ENCODE measurements at places on chromosomes 2 and 18.
A peak's percentile ranks its signal among the peaks of the same experiment; 100 is the strongest.

- DNase-seq: no peak
These were observed 176.2 kb downstream of the CALCRL start for GRCh38 chr2:187271825-187272224.

GRCh38 chr18:37920865-37921264 is 355.3 kb upstream of the CELF4 start:
- no peak for DNase-seq

DNA sequence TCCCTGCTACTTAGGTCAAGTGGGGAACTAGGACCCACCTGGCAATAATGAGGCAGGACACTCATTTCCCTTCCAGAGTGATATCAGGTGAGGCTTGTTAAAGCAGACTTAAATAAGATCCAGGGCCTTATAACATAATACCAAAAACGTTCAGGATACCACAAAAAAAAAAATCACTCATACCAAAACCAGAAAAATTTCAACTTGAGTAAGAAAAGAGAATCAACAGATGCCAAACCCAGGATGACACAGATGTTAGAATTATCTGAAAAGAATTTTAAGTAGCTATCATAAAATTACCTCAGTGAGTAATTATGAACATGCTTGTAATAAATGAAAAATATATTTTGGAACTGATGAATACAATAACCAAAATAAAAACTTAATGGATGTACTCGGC is 255.6 kb upstream of the OSR1 start:
- DNase-seq: no peak

GRCh38 chr2:214311931-214312749 is 98.7 kb upstream of the VWC2L start:
- no peak for DNase-seq

DNA sequence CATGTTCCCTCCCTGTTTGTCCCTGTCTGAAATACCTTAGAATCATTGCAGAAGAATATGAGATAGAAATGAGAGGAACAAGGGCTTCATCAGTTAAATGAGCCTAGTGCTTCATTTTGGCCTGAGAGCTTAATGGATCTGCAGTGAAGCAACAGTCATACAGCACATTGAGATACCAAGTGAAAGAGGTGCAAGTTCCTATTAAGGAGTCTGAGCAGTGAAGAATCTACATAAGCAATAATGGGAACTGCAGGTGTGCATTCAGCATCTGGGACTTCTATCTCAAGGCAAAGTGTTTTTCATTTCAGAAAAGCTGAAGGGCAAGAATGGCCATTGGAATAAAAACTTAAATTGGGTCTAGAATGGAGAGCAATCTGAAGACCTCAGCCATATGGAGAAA is 323.2 kb upstream of the SLC39A10 start:
- no peak for DNase-seq

GRCh38 chr2:98601532-98602132 is 6.7 kb downstream of the COA5 start:
- no peak for DNase-seq

- peak; percentile 51 for DNase-seq
These were observed 794 bp upstream of the CHCHD5 start for GRCh38 chr2:112583497-112584133.

GRCh38 chr2:232329716-232330067 is 48.9 kb upstream of the ALPP start:
- DNase-seq: no peak

GRCh38 chr2:59968441-59968840 is 585.0 kb downstream of the BCL11A start:
- DNase-seq: no peak

- no peak for DNase-seq
These were observed 29.7 kb downstream of the C2orf42 start for GRCh38 chr2:70161069-70161534.

DNA sequence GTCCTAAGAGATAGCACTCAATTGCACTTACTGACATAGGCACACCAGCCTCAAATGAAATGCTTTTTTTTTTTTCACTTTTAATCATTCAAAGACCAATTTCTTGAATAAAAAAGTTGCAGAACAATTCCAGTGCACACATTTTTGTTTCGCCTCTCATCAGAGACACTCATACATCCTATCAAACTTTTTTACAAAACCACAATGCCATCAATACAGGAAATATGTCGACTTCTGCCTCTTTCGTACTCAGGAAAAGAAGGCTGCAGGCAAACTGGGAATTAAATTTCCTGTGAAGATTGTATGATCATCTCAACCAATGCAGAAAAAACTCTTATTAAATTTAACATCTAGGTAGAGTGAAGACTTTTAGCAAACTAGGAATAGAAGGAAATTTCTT is 112.4 kb downstream of the DNER start:
- no peak for DNase-seq

DNA sequence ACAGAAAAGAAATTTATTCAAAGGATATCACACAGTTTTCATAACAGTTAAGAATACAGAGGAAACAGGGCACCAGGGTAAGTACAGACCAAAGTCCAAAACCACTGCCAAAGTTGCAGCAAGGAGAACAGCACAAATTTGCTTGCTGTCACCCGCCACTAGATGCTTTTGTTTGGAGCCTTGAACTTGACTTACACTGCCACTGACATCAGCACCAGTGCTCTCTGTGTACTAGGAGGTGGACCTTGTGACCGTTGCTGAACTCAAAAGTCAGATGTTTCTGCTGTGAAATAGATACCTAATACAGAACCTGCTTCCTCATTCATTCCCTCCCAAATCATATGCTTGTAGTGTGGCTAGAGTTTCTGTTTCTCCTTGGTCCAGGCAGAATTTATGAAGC is 578.3 kb upstream of the TMEFF2 start:
- DNase-seq: no peak

- DNase-seq: peak; percentile 29
These were observed 42.5 kb downstream of the CPO start for GRCh38 chr2:206981739-206982340.

DNA sequence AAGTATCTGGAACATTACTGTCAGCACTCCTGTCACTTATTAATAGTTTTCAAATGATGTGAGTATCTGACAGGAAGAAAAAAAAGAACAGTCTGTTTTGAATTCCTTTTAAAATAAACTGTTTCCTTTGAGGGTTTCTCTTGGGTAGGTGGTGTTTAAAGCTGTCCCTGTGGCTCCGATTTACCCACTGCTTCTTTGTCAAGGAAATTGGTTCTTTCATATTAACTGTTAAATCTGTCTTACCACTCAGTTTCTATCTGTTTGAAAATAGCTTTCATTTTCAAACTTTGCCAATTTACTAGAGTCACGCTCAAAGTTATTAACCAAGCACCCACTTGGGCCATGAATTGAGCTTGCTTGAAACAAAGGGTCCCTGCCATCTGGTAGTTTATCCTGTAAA is 614.6 kb upstream of the NXPH2 start:
- no peak for DNase-seq

GRCh38 chr2:45237850-45238542 is 228.7 kb upstream of the SIX2 start:
- DNase-seq: no peak

GRCh38 chr18:62182220-62182619 is 4.6 kb downstream of the PIGN start:
- no peak for DNase-seq

GRCh38 chr2:134127496-134127895 is 126.4 kb upstream of the MGAT5 start:
- DNase-seq: no peak

GRCh38 chr2:163601377-163601776 is 134.4 kb downstream of the FIGN start:
- DNase-seq: no peak

GRCh38 chr18:14944838-14945237 is 196.9 kb downstream of the ANKRD30B start:
- no peak for DNase-seq

DNA sequence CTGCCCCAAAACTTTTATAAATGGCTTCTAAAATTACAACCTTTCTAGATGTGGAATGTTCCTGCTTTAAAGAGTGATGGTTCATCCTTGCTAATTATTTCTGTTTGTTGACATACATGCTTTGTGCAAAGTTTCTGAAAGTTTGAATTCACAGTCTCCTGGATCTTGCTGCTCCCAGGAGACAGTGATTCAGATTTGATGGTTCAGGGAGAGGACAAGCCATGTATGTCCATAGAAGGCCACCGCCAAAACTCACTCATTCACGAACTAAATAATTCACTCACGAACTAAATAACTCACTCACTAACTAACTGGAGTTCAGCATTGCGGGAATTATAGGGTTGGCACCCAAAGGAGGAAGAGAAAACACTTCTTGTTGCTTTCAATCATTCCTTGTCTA is 416.5 kb upstream of the ZEB2 start:
- DNase-seq: no peak

DNA sequence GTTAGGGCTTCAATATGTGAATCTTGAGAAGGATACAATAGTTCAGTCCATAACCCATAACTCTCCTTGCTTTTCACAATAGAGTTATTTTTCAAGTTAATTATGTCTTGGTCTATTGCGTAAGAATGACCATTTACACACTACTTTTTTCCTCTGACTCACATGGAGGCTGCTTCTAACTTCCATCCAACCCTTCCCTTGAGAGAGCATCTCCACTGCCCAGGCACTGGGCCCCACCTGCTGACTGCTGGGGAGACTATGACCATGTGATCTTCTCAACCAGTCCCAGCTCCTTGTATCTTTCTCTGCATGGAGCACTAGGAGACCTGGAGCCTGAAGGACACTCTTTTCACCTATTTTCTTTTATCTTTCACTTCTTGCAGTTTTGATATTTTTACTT is 251.5 kb downstream of the GPD2 start:
- DNase-seq: no peak

GRCh38 chr18:824179-824578 is 12.1 kb upstream of the YES1 start:
- DNase-seq: no peak

DNA sequence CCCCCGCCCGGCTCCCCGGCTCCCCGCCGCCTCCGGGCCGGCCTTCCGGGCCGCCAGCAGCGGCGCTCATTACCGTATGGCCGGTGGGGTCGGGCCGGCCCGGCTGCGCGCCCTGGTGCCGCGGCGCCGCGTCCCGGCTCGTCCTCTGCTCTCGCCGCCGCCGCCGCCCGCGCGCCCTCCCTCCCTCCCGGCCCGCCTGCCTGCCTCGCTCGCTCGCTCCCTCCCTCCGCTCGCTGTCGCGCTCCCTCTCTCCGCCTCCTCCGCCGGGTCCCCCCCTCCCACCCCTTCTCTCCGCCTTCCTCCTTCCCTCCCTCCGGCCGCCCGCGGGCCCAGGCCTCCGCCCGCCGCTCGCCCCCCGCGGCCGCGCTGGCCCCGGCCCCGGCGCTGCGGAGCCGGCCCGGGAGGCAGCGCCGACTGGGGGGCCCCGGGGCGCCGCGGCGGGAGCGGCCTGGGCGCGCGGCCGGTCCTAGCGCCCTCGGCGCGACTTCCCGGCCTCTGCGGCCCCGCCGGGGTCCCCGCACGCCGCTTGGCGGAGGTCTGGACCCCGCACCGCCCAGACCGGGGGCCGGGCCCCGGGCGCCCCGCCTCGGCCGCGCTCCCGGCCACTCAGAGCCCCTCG is at the start of gene DNMT3A:
TSS of gene DNMT3A (minus strand) at position 173 of the 619 bp plus-strand sequence. CDS start 27,941 bp downstream, outside the sequence.
- DNase-seq: peak; percentile 67

- no peak for DNase-seq
These were observed 954.6 kb downstream of the TSN start for GRCh38 chr2:122710049-122710448.

- DNase-seq: no peak
These were observed 4.6 kb downstream of the WIPF1 start for GRCh38 chr2:174593041-174593440.

DNA sequence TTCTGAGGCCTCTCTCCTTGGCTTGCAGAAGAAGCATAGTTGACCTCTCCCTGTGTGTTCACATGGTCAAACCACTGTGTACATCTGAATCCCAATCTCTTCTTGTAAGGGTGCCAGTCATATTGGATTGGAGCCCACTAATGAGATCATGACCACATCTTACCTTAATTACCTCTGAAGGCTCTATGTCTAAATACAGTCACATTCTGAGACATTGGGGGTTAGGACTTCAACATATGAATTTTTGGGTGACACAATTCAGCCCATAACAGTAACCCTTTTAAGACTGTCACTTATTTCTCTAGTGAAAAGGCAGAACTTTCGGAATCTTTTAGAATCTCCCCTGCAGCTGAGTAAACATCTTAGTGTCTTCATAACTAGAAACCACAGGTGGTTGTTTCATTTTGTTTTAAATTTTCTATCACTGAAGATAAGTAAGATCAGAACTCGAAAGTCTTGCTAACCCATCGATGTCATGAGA is 33.3 kb downstream of the BMP10 start:
- no peak for DNase-seq
